ENCODE measurements at places on chromosomes 11 and 22. TPM values are rescaled to one million over a fixed set of nuclear protein-coding genes. Genes with fewer than 3 reads are reported as not detected.

DNA sequence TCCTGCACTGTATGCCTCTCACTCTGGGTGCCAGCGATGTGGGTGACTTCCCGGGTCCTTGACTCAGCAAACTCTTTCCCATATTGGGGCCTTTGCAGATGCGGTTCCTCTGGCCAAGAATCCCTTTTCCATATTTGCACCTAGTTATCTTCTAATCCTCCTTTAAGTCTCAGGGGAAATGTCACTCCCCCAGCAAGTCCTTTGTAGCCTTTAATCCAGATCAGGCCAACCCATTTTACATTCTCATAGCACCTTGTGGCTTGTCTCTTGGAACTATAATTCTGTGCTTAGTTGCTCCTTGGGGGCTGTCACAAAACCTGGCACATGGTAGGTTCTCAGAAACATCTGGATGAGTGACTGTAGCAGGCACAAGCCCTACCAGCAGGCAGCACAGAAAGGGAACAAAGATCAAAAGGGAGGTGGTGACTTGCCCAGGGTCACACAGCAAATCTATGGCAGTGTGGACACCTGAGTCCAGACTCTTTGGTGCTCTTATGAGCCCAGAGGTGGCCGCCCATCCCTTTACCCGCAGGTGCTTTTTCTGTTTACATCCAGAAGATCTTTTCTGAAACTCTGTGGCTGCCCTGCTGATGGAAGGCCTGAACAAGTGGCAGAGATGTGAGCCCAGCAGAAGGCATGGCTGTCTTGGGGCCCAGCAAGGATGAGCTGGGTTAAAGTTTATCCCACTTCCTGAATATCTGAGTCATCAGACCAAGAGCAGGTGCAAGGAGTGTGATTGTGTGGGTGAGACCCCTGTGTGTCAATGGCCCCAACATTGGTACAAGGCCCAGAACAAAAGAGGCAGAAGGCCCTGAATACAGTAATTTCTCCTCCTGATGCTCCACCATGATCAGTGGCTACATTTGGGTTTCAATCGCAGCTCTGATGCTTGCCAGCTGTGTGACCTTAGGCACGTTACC is 78.6 kb upstream of the GRK3 start:
- DNase-seq = peak; percentile 65

GRCh38 chr11:105071089-105071732 is 26.1 kb upstream of the CARD16 start:
- DNase-seq = no peak

- DNase-seq = no peak
Observed at GRCh38 chr11:35367491-35367890, 51.9 kb downstream of the SLC1A2 start.

- no peak for DNase-seq
Observed at GRCh38 chr11:130211144-130211543, 51.6 kb downstream of the ST14 start.

GRCh38 chr11:7489376-7489775 is 4.1 kb downstream of the OLFML1 start:
- no peak for DNase-seq

- DNase-seq = no peak
Observed at GRCh38 chr11:61996933-61997332, 29.5 kb upstream of the FTH1 start.

GRCh38 chr11:4087551-4087950 is 7.0 kb upstream of the RRM1 start:
- DNase-seq = no peak

DNA sequence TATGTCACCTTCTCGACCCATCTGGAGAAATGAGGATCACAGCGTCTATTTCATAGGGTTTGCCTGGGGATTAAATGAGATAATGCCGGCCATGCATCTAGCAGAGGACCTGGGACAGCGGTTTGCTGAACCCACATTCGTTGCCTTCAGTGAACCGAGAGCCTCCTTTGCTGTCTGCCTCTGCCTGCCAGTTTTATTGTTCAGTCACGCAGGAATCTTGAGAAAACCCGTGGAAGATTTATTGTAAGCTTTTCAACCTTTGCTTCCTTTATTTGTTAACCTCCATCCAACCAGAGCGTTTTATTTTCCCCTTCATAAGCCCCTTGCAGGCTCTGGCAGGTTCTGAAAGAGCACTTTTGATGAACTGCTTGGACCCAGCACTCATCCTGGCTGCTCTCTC is 202.3 kb upstream of the SYN3 start:
- DNase-seq = no peak

DNA sequence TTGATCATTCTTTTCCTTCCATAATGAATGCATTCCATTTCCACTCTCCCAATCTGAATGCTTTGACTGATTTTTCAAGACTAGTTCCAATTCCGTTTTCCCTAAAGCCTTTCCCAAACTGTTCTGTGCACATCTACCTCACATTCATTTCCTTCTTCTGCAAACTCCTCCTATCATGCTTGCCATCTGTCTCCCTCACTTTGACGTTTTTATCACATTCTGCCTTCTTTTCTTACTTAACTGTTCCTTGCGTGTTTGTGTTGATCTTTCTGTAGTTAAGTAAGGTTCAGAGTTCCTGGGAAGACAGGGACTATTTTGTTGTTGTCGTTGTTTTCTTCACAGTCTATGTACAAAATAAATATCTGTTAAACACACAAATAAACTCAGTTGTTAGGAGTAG is 179.0 kb downstream of the NXPE2 start:
- DNase-seq = no peak

DNA sequence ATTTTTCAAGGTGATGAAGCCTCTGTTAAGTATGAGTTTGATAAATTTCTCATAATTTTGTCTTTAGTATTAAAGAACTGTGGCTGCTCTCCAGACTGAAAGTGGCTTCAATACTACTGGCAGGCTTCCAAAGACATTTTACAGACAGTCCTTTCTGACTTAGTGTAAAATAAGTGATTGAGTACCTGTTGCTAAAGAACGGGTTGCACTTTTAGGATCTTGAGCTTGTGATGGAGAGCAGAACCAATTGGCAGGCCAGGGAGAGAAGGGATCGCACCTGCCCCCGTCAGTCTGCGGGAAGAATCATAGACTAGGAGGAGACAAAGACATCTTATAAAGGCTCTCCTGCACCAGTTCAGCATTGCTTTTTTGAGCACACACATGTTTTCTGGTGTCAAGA is 4.4 kb downstream of the NCAM1 start:
- no peak for DNase-seq

- DNase-seq = no peak
Observed at GRCh38 chr11:90124946-90125345, 9.5 kb upstream of the NAALAD2 start.

GRCh38 chr11:133937015-133937414 is 19.8 kb downstream of the IGSF9B start:
- no peak for DNase-seq

- DNase-seq = no peak
Observed at GRCh38 chr22:22769434-22770279, 118.0 kb upstream of the IGLL5 start.

DNA sequence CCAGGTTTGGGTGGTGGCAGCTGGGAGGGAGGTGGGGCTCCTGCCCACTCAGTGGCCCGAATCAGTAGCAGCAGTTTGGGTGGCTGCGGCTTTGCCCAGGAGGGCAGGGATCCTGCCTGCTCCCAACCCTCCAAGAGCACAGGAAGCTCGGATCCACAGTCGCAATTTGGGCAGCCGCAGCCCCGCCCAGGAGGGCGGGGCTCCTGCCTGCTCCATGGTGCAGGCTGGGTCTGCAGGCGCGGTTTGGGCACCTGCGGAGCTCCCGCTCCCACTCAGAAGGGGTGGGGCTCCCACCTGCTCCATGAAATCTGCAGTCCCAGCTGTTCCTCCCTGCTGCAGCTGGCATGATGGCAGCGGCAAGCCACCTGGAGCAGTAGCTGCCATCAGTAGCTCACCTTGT is 38.1 kb upstream of the CALCB start:
- DNase-seq = no peak

GRCh38 chr11:121889186-121889585 is 226.8 kb downstream of the BLID start:
- DNase-seq = no peak

DNA sequence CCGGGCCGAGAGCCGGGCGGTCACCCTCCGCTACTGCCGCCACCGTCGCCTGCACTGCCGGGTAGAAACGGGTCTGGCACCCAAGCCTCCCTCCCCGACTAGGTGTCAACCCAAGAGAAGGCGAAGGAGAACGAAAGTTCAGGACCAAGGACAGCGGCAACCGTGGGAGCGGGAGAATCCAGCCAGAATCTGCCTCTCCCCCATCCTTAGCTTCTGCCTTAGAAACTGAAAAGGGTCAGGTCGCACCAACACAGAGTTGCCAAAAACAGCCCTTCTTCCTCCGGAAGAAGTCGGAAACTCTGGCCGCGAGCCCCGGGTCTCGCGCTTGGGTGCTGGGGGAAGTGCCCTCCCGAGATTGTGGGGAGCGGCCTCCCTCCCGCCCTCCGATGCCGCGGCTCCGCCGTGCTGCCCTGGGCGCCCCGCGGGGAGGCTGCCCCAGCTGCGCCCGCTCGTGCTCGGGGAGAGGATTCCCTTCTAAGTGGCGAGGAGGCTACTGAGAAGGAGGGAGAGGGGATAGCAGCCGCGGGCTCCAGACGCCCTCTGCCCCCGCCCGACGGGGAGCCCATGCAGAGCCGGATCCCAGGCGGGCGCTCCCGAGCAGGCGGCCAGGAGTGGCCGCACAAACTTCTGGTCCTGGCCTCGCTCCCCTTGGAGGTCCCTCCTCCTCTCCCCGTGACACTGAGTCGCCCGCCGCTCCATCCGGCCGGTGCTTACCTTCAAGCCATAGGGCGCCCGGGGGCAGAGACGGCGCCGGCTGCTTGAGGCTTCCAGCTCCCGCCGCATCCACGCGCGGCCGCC is 637 bp downstream of the DRD2 start:
- peak; percentile 51 for DNase-seq

DNA sequence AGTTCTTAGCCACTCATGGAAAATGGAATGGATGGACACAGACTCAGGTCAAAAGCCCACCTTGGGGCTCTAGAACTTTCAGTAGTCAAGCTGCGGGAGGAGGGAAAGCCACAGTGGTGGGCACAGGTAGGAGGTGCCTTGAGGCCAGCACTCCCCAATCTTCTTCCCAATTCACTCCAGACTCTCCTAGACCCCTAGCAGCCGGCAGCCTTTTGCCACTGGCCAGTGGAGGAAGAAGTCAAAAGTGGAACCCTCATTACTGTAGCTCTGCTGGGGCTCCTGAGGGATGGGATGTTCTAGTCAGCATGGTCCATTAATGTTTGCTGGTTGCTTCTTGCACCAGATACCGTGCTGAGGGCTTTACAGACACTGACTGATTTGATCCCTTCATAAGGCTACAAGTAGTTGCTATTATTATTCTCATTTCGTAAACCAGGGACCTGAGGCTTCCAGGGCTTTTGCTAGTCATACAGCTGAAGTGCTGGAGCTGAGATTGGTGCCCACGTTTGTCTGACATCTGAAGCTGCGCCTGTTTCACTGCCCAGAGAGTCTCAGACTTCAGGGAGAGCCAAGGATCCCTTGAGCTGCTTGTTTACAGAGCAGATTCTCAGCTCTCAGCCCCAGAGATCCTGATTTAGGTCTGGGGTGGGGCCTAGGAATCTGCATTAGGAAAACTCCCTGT is 1.1 kb downstream of the UCP3 start:
- DNase-seq = no peak

DNA sequence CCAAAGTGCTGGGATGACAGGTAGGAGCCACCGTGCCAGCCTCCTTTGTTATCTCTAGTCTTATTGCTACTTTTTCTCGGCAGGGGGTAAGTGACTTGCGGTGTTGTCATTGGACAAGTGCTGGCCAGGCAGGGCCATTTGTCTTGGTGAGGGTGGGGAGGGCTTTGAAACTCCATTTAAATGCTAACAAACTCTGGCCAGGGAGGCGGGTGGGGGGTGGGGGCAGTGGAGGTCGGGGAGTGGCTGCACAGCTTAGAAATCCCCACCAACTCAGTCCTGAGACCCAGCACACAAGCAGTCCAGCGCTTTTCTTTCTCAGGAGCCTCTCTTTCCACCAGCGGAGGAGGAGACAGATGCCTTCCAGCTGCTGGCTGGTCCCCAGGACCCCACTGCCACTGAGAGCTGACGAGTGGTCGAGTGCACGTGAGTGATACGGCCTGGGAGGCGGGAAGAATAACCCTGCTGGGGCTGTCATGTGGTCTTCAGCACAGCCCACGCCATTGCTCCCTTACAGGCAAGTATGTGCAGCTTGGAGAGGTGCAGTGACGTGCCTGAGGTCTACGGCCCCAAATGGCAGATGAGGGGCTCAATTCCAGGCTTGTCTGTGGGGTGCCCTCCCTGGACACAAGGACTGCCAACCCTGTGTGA is 24.2 kb upstream of the OSBPL5 start:
- no peak for DNase-seq

DNA sequence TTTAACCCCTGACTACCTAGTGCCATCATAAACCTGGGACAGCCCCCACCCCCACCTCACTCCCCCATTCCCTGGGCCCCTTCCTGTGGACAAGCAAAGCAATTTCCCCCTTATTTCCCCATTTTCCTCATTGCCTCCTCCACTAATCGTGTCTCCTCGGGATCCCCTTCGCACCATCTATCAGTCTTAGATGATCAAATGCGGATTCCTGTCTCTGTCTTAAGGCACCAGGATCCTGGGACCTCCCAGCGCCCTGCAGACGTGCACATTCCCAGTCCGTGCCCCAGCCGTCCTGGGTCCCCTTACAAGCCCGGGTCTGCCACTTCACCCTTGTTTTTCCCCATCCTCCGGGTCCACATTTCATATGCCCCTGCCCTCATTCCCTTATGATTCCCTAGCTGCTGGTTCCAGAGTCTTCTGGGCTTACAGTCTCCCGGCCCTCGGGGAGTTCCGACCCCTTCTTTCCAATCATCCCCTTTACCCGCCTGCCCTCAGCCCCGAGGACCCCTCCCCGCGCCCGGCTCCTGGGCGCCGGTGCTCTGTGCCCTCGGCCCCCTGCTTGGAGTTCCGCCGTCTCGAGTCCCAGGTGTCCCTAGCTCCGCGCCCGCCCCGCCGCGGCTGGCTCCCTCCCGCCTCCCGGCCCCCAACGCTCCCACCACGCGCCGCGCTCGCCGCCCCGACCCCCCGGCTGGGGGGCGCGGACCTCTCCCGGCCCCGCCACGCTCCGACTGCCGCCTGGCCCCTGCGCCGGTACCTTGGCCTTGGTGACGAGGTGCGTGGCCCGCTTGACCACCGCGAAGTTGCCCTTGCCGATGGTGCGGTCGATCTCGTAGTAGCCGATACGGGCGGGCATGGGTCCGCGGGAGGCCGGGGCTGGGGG is 599 bp downstream of the SIK3 start:
- DNase-seq = peak; percentile 46

DNA sequence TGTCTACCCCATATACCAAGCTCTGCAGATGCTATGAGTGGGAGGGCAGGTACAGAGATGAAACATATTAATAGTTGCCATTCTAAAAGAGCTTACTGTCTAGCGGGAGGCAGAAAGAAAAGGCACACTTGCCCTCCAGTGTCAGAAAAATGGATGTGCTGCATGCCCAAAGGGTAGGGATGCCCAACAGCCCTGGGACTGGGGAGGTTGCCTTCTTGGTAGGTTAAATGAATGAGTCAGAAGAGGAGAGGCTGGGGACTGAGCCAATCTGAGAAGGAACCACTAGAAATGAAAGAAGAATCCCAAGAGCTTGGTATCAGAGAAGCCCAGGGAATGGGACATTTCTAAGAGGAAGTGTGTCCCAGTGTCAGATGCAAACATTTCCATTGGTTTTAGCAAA is 1.2 kb downstream of the BIRC3 start:
- DNase-seq = peak; percentile 58

SMIM35 gene
- total RNA-seq = not detected

DENND6B gene
- total RNA-seq = 4.7 TPM

OR8G5 gene
- not detected for total RNA-seq

BEST1 gene
- 0.58 TPM for total RNA-seq

INPP5J gene
- 0.44 TPM for total RNA-seq

IL18 gene
- total RNA-seq = 0.14 TPM

PHOX2A gene
- not detected for total RNA-seq

SMCO4 gene
- total RNA-seq = 6.8 TPM

CFAP68 gene
- total RNA-seq = 47.0 TPM
